ENCODE measurements at places on chromosomes 2 and 18.

DNA sequence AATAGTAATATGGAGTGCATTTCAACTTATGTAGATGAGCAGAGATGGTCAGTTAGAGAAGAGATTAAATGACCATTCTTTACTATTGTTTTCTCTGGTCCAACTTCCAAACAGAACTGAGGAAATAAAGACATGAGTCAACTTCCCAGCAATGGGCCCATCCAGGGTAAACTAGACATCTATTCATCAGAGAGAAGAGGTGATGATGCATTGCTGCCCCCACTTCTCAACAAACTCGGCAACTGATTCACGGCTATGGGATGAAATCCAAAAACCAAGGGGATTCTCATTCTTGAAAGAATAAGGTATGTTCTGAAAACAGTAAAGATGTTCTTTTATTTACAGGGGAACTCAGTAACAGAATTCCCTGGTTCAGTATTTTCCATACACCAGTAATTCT is 190.7 kb downstream of the RDH14 start:
- no peak for DNase-seq

DNA sequence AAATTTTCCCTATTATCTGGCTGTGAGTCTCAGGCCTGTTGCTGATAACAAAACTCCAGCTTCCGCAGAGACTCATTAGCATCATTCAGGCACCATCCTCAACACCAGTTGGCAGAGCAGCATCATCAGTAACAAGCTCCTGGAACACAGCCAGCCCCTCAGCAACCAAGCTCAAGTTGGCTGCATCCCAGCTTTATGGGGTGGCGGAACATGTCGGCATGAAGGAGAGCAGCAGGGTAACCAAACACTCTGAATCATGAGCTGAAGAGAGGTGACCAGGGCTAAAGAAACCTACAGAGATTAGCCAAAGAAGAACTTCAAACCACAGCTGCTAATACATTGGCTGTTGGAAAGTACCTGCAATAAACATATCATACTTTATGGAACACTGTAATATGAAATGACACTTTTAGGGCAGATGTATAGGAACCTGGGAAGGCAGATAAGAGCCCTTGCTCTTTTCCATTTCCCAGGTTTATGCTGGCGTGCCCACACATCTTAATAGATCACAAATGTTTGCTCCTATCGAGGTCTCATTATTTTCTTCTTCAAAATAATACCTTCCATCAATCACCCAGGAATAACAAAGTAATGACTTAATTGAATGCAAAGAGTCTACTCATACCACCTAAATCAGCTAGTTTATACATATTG is 63.8 kb downstream of the PDE11A start:
- DNase-seq = no peak

DNA sequence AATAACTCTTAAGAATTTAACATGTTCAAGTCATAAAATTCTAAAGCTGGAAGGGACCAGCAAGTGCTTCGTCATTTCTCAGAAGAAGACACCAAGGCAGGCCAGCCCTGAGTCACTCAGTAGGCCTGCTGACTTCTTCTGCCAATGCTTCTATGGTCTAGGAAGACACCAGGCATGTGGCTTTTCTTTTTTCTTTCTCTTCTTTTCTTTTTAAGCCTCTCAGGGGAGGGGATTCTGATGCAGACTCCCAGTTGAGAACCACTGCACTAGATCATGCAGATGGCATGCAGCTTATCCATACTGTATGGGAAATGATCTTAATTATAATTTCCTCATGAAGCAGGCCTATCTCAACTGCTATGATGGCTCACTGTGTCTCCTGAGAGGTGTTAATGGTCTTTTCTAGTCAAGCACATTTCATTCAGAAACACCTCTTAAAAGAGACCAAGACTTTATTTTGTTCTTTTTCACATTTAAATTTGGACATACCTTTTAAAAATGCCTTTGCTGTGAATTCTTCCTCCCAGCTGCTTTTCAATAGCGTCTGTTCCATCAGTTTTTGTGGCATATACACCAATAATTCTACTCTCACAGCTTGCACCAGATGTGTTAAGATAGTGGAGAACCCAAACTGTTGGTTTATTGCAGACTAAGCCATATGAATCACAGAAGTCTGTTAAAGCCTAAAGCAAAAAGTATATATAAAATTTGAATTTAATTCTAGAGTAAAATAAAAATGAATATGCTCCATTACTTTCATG is 11.3 kb downstream of the KCTD18 start:
- DNase-seq = no peak

- no peak for DNase-seq
Measured at GRCh38 chr2:235695602-235695895, 201.7 kb downstream of the AGAP1 start.

DNA sequence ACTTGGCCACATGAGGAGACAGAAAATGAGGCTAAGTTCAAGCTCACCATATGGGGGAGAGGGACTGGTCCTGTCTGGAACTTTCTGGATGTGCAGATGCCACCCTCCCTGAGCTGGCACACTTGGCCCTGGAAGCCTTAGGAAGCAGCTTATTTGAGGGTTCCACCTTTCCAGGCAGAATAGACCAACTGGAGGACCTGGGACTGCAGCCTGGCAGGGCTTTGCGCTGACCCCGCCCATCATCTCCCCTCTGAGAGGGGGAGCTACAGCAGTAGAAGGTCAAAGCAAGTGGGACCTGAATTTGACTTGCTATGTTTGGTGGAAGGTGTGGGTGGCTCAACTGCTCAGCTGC is 39.5 kb downstream of the TMEM17 start:
- DNase-seq = no peak

DNA sequence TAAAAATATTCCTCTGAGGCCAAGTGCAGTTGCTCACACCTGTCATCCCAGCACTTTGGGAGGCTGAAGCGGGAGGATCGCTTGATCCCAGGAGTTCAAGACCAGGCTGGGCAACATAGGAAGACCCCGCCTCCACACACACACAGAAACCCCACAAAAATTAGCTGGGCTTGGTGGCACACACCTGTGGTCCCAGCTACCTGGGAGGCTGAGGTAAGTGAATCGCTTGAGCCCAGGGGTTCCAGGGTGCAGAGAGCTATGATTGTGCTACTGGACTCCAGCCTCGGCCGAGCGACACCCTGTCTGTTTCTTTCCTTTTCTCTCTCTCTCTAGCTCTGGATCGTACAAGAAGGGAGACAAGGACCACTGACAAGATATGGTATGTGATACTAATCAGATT is 1.8 kb upstream of the XRCC5 start:
- DNase-seq = no peak

GRCh38 chr2:178244777-178245176 is 50.5 kb downstream of the OSBPL6 start:
- DNase-seq = no peak

DNA sequence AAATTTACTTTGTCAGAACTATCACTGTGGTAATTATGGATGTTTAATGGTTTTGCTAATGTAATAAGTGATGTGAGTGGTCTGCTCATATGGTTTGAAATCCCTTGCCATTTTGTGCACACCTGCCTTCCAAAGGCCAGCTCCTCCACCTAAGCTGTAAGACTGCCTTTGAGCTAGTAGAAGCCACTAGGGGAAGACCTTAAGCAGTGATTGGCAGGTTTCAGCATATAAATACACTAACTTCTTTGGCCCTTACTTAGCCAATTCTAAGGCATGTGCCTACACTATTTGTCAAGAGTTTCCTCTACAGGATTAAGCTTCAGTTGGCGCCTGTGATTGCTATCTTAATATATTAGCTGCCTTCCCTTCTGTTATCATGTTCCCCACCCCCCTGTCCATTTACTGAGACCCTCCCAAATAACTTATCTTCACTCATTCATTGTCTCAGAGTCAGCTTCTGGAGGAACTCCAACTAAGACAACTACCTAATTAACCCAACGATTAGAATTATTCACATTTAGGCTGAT is 141.1 kb downstream of the MBD5 start:
- no peak for DNase-seq

- DNase-seq = no peak
Measured at GRCh38 chr2:102848366-102848839, 86.6 kb downstream of the TMEM182 start.

GRCh38 chr18:59810183-59810582 is 89.6 kb upstream of the PMAIP1 start:
- DNase-seq = no peak

DNA sequence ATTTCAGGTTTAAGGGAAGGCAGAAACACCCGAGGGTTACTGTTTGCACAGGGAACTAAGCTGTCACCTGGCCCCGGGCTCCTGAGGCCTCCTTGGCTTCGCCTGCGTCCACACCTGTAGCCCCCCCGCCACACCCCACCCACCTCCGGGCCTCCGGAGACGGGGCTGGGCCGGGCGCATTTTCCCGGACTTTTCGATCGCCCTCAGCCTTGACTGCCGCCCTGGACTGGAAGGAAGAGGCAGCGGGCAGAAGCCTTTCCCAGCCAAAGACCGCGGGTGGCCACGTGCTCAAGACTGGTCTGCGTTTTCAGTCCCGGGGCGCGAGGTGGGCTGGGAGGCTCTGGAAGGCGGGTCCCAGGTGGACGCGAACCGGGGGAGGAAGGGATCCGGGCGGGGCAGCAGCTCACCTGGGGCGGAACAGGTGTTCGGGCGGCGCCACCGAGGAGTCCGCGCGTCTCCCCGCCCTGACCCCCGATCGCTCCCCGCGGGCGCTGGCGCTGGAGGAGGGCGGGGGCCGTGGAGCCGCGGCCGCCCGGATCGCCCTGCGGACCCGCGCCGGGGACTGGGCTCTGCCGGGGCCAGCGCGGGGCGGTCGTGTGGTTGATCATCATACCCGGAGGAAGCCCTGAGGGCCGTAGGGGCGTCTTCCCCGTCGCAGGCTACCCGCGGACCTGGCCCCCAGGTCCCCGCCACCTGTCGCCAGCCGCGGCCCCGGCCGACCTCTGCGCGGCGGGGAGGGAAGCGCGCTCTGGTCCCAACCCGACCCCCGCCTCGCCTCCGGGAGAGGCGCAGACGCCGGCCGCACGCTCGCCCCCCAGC is 3.2 kb downstream of the ID2 start:
- peak; percentile 45 for DNase-seq

- no peak for DNase-seq
Measured at GRCh38 chr2:200765995-200766660, 45.6 kb upstream of the BZW1 start.

DNA sequence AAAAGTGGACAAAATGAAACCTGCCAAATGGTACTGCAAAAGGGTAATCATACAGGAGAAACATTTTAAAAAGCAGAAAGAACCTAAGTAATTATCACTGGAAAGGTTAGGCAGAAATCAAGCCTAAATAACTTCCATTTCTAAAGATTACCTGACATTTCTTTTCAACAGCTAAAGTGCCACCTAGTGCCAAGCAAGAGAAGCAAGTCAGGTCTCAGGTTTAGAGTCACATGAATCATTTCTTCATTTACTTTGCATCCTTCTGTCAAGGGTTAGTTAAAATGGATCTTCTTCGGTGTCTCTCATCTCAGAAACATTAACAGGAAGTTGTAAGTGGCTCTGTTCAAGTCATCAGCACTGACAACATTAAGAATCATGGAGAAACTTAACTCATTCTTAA is 90.3 kb downstream of the AKAIN1 start:
- DNase-seq = peak; percentile 0

DNA sequence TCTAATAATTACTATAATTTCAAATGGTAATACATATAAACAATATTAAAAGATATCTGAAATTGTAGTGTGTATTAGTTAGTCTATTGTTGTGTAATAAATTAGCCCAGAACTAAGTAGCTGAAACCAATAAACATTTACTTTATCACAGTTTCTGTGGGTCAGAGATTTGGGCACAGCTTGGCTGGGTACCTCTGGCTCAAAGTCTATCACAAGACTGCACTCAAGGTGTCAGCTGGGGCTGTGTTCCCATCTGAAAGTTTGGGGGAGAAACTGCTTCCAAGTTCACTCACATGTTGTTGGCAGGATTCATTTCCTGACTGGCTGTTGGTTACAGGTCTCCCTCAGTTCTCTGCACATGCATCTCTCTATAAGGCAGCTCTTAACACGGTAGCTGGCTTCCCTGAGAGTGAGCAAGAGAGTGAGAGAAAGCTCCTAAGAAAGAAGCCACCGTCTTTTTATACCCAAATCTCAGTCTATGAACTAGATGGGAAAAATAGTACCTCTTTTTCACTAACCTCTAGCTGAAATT is 25.6 kb upstream of the WIPF1 start:
- no peak for DNase-seq

DNA sequence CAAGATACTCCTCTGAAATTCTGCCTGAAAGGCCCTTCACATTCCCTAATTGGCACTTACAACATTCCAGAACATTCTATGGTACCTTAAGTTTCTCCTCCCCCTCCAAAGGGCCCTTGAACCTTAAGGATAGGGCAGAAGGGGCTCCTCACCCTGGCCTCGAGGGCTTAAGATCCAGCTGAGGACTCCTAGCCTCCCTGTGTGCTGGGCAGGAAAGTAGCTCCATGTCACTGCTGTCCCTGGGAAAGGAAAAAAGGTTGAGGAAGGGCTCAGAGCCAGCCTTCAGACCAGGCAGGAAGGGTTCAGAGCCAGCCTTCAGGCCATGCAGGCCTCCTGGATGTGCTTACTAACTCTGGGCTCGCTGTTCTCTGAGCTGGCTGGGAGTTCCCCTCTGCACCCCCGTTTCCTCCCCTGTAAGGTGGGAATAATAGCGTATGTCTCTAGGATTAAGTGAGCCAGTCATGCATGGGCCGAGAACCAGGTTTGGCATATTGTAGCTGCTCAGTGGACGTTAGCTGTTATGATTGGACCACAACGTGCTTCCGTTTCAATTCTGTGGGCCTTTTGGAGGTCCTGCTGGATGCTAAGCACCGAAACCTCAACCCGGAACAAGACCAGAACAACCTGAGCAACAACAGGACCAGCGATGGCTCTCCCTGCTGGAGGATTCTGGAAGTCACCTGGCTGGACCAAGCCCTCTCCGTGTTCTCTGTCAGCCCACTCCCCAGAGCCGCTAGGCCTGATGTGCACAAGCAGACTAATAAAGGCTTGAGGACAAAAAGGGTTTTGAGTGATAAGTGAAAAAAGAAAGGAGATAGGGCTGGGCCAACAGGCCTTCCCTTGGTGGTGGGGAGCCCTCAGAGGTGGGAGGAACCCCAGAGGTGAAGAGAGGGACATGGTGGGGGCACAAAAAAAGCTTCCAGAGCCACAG is 1.0 kb upstream of the B3GNT7 start:
- no peak for DNase-seq

DNA sequence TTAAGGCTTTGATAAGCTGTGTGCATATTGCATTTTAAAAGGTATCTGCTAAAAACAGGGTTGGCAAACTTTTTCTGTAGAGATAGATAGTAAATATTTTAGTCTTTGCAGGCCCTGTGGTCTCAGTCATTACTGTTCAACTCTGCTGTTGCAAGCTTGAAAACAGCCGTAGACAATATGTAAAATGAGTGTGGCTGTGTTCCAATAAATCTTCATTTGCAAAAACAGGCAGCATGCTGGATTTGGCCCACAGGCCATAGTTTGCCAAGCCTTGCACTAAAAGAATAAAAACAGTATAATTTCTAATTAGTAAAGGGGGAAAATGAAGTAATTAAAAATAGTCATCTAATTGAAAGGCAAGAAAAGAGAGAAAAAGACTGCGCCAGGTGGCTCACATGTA is 35.3 kb downstream of the GCKR start:
- no peak for DNase-seq

GRCh38 chr2:129619471-129619870 is 360.0 kb upstream of the RAB6C start:
- DNase-seq = no peak

- DNase-seq = no peak
Measured at GRCh38 chr2:3105814-3106569, 271.6 kb downstream of the EIPR1 start.

Data from CD4-positive, alpha-beta T cell treated with Interleukin-12 subunit alpha and Interleukin-12 subunit beta, for 1 hour (primary cell).